ENCODE measurements at places on chromosomes 12 and 14. TPM values are rescaled to one million over a fixed set of nuclear protein-coding genes. Genes with fewer than 3 reads are reported as not detected.

Gene TMED10
- polyA plus RNA-seq: 181 TPM

DNA sequence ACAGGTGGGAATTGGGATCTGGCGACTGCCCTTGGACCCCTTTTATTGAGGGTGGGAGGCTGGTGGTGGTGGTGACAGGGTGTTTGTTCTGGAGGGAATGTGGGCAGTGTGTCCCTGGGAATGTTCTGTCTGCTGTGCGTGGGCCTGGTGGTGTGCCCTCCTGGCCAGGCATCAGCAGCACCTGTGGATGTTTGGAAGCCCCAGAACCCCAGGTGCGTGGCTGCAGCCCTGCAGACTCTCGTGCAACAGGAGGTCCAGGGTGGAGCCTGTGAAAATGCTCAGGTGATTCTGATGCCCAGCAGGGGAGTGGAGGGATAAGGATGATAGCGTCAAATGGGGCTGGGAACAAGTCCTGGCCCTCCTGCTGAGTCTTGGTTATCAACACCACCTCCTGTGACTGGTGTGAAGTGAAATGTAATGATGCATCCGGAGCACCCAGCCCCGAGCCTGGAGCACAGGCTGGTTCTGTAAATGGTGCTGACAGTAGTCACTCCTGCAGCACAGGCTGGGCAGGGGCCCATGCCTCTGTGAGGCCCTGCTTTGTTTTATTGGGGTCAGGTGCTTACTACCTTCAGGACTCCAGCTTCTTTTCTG lies 176.6 kb downstream of the TSPAN9 start:
- no peak overlapping the region for H3K4me3 ChIP-seq
- DNase-seq: no peak
- no peak overlapping the region for H3K27ac ChIP-seq

- H3K27me3 ChIP-seq: no peaks in the 10 kb centered on the region
- DNase-seq: no peak
- H3K36me3 ChIP-seq: no peaks in the 10 kb centered on the region
- no peak overlapping the region for H3K4me3 ChIP-seq
- H3K27ac ChIP-seq: no peak overlapping the region
These were observed 1071.9 kb downstream of the FLRT2 start for GRCh38 chr14:86601813-86602212.

- H3K27me3 ChIP-seq: no peaks in the 10 kb centered on the region
- H3K36me3 ChIP-seq: no peaks in the 10 kb centered on the region
- no peak for DNase-seq
- H3K27ac ChIP-seq: no peak overlapping the region
- H3K4me1 ChIP-seq: no peaks in the 10 kb centered on the region
These were observed 157.4 kb downstream of the DHRS2 start for GRCh38 chr14:23793532-23793931.

GRCh38 chr14:81453166-81453766 lies 53.1 kb upstream of the STON2 start:
- no peak for DNase-seq
- no peak overlapping the region for H3K27ac ChIP-seq
- H3K36me3 ChIP-seq: no peaks in the 10 kb centered on the region
- no peak overlapping the region for H3K4me3 ChIP-seq

Gene EFS
- 45.6 TPM for polyA plus RNA-seq

Gene SLC5A8
- 0.40 TPM for polyA plus RNA-seq

Gene SYNE3
- 3.2 TPM for polyA plus RNA-seq

Gene TAS2R9
- polyA plus RNA-seq: 0.24 TPM

DNA sequence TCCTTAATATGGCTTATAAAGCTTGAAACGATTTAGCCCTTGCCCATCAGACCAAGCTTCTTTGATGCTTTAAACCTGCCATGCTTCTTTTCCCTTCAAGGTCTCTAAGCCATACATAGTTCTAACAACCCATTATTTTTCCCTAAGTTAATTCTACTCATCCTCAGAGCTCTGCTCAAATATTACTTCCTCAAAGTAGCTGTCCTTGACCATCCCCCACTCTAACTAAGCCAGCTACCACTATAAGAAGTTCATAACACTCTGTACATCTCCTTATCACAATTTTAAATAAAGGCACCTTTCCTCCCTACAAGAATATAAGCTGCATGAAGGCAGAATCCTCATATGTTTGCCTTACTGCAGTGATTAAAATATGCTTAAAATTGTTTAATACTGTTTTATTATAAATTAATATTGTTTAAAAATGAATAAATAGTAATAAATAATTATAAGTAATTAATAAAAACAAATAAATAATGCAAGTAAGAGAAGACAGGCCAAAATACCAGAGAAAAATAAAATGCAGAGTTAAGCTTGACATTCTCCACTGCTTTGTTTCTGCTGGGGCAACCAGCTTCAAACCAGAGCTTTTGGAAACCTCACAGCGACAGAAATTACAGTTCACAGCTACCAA lies 76.8 kb downstream of the NUMB start:
- no peak overlapping the region for H3K27ac ChIP-seq
- H3K4me3 ChIP-seq: no peak overlapping the region
- no peaks in the 10 kb centered on the region for H3K36me3 ChIP-seq
- no peak for DNase-seq
- H3K4me1 ChIP-seq: no peaks in the 10 kb centered on the region
- no peaks in the 10 kb centered on the region for H3K27me3 ChIP-seq

Gene TBX3
- polyA plus RNA-seq: 8.6 TPM

DNA sequence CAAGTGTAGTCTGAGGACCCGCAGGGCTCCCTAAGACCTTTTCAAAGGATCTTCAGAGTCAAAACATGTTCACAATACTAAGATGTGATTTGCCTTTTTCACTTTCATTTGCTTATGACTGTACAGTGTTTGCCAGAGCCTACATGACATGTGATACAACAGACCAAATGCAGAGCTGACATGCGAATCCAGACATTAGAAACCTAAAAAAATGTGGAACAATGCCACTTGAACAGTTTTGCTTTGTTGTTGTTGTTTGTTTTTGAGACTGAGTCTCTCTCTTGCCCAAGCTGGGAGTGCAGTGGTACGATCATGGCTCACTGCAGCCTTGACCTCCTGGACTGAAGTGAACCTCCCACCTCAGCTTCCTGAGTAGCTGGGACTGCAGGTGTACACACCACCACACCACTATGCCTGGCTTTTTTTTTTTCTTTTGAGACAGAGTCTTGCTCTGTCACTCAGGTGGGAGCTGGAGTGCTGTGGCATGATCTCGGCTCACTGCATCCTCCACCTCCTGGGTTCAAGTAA lies 5.3 kb upstream of the RAB35 start:
- no peaks in the 10 kb centered on the region for H3K27me3 ChIP-seq
- peaks cover 6% of the 10 kb centered on the region for H3K36me3 ChIP-seq
- no peak overlapping the region for H3K27ac ChIP-seq
- H3K4me1 ChIP-seq: peaks cover 8% of the 10 kb centered on the region
- no peak for DNase-seq

GRCh38 chr12:3116106-3116844 lies 39.1 kb downstream of the TSPAN9 start:
- H3K27me3 ChIP-seq: no peaks in the 10 kb centered on the region
- H3K36me3 ChIP-seq: no peaks in the 10 kb centered on the region
- no peak for DNase-seq
- H3K27ac ChIP-seq: no peak overlapping the region
- no peak overlapping the region for H3K4me3 ChIP-seq

Gene GPR68
- polyA plus RNA-seq: 6.4 TPM

- no peak overlapping the region for H3K4me3 ChIP-seq
- no peaks in the 10 kb centered on the region for H3K4me1 ChIP-seq
- DNase-seq: no peak
- no peak overlapping the region for H3K27ac ChIP-seq
- H3K27me3 ChIP-seq: no peaks in the 10 kb centered on the region
These were observed 200.5 kb downstream of the STXBP6 start for GRCh38 chr14:24849471-24849870.

DNA sequence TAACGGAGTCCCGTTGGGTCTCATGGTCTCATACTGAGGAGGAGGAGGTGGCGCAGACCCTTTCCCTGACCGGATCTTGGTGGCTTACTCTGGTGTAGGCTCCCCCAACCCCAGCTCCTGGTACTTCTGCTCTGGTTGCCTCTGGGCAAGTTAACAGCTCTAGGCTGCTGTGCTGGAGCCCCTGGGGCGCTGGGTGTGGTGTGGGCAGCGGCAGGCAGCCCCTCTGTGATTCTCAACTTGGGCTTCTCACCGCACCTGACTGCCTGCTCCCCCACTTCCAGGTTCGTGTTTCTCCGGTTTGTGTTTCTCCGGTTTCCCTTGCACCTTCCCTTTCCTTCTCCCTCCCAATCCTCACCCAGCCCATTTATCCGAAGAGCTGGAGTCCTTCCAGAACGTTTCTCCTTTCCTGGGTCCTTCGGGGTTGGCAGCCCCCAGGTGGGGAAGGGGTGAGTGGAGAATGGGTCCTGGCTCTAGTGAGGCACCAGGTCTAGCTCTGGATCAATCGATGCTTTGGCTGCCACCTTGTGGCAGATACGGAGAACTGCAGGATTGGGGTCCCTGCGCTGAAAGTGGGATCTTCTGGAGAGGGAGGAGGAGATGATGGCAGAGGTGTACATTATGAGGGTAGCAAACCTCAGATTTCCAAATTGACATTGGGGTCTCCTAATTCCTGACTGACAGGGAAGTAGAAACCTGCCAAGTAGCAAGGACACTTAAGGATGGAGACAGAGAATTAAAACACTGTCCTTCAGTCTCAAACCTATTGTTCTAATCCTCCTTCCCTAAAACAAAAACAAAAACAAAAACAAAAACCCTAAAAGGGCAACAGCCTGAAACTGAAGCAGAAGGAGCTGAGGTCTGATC lies 8.3 kb downstream of the CISTR start:
- H3K36me3 ChIP-seq: no peaks in the 10 kb centered on the region
- H3K4me1 ChIP-seq: peaks cover 54% of the 10 kb centered on the region
- peak; percentile 95 for DNase-seq
- H3K27me3 ChIP-seq: peaks cover 47% of the 10 kb centered on the region

Gene IFNG-AS1
- polyA plus RNA-seq: 0.18 TPM

Gene PIWIL1
- 0.22 TPM for polyA plus RNA-seq

- H3K4me1 ChIP-seq: no peaks in the 10 kb centered on the region
- no peaks in the 10 kb centered on the region for H3K27me3 ChIP-seq
- H3K27ac ChIP-seq: no peak overlapping the region
- no peak for DNase-seq
- no peaks in the 10 kb centered on the region for H3K36me3 ChIP-seq
These were observed 63.9 kb downstream of the RERG start for GRCh38 chr12:15157269-15157671.

GRCh38 chr12:79294590-79294989 lies 396.2 kb downstream of the PAWR start:
- no peaks in the 10 kb centered on the region for H3K27me3 ChIP-seq
- no peaks in the 10 kb centered on the region for H3K4me1 ChIP-seq
- no peak overlapping the region for H3K4me3 ChIP-seq

GRCh38 chr12:102708108-102708507 lies 208.9 kb downstream of the PAH start:
- H3K36me3 ChIP-seq: no peaks in the 10 kb centered on the region
- no peak for DNase-seq
- no peak overlapping the region for H3K4me3 ChIP-seq
- H3K27me3 ChIP-seq: no peaks in the 10 kb centered on the region
- no peaks in the 10 kb centered on the region for H3K4me1 ChIP-seq

Gene TRMT5
- polyA plus RNA-seq: 11.4 TPM

Gene ARHGEF25
- 61.9 TPM for polyA plus RNA-seq

- no peak overlapping the region for H3K27ac ChIP-seq
- no peaks in the 10 kb centered on the region for H3K36me3 ChIP-seq
- no peaks in the 10 kb centered on the region for H3K27me3 ChIP-seq
- peaks cover 3% of the 10 kb centered on the region for H3K4me1 ChIP-seq
These were observed 104.7 kb downstream of the ZNF664 start for GRCh38 chr12:124077701-124078100.

Gene SMCO3
- polyA plus RNA-seq: 0.44 TPM

Gene FAM181A
- 16.0 TPM for polyA plus RNA-seq

Gene TAS2R14
- polyA plus RNA-seq: 4.6 TPM

DNA sequence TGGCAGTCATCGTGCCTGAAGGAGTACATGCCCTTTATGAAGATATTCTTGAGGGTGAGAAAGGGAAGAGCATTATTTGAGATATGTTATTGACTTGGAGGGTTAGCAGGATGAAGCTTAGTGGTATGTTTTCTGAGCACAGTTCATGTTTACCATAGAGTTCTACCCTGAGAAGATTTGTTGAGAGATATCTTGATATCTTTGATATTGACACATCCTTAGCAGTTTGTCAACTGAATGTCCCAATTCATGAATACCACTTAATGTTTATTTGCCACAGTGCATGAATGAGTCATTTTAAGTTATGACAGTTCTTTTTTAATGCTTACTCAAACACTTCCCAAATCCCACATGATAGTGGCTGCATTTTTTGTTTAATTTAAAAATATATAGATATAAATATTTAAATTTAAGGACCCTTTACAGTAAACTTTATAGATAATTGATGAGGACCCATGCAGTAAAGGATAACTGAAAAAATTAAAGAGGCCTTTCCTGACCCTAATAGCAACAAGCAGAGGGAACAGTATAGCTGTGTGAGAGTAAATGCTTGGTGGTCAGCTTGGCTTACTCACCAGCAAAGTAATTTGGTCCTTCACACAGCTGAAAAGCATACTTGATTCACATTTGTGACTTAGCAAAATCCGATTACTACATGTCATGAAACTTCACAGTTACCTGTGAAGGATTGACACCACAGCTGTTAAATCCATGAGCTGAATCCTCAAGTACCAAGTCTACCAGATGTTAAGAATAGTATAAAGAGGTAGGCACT lies 25.8 kb downstream of the SLC39A9 start:
- no peak for DNase-seq
- no peak overlapping the region for H3K4me3 ChIP-seq
- H3K36me3 ChIP-seq: peaks cover 13% of the 10 kb centered on the region
- no peaks in the 10 kb centered on the region for H3K4me1 ChIP-seq

- H3K27ac ChIP-seq: no peak overlapping the region
- no peaks in the 10 kb centered on the region for H3K27me3 ChIP-seq
- no peak overlapping the region for H3K4me3 ChIP-seq
- DNase-seq: no peak
These were observed 389.3 kb downstream of the BMP4 start for GRCh38 chr14:53567236-53567780.

GRCh38 chr14:68688872-68689371 lies 103.9 kb downstream of the ZFP36L1 start:
- peaks cover 71% of the 10 kb centered on the region for H3K4me1 ChIP-seq
- H3K36me3 ChIP-seq: no peaks in the 10 kb centered on the region

DNA sequence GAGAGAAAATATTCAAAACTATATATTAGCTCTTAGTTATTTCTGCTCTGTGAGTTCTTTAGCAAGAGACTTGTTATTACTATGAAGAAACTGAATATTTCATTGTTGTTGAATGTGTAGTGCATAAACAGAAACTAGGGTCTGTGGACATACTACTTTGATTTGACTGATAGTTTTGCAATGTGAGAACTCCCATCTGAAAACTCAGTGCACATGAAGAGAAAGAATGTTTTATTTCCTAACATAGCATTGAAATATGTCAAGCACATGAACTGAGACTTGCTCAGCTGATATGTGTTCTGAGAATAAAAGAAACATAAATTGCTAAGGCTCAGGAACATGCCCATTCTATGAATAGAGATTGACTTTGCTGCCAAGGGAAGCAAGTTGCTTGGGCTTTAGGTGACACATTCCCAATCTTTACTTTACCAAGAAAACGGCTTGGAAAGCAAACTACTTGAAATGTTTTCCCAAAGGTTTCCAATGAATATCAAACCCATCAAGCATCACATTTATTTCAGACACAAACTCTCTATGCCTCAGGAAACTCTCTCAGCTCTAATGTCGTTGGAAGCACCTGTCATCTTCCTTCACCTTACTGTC lies 290.4 kb downstream of the SLC16A7 start:
- no peak overlapping the region for H3K4me3 ChIP-seq
- H3K27ac ChIP-seq: no peak overlapping the region
- no peaks in the 10 kb centered on the region for H3K36me3 ChIP-seq
- H3K27me3 ChIP-seq: no peaks in the 10 kb centered on the region

- no peak overlapping the region for H3K27ac ChIP-seq
- no peak for DNase-seq
- no peaks in the 10 kb centered on the region for H3K27me3 ChIP-seq
- H3K36me3 ChIP-seq: no peaks in the 10 kb centered on the region
These were observed 157.5 kb upstream of the FAR2 start for GRCh38 chr12:28991626-28992025.

Data from spinal cord (tissue), 10 donors.